ENCODE measurements at places on chromosomes 16 and 17.

- DNase-seq: no peak
Measured at GRCh38 chr17:57956291-57957119, 1.3 kb upstream of the CUEDC1 start.

DNA sequence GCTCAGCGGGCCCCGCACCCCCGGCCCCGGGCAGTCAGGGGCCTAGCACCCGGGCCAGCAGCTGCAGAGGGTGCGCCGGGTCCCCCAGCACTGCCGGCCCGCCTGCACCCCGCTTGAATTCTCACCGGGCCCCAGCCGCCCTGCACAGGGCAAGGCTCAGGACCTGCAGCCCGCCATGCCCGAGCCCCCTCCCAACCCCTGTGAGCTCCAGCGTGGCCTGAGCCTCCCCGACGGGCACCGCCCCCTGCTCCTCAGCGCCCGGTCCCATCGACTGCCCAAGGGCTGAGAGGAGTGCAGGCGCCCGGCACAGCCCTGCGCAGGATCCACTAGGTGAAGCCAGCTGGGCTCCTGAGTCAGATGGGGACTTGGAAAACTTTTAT is 1.7 kb upstream of the BRCA1 start:
- DNase-seq: no peak

DNA sequence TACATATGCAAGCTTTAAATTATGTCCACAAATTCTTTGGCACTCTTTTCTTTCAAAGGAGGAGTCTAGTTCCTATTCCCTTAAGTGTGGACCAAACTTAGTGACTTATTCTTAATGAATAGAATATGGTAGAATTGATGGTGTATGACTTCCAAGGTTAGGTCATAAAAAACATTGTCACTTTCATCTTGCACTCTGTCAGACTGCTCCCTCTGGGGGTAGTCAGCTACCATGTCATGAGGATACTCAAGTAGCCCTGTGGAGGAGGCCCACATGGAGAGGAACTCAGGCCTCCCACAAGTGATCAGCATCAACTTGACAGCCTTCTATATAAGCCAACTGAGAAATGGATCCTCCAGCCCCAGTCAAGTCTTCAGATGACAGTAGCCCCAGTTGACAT is 58.0 kb upstream of the SCNN1B start:
- DNase-seq: no peak

- peak; percentile 86 for DNase-seq
Measured at GRCh38 chr17:32253117-32253611, 12.5 kb upstream of the RHBDL3 start.

GRCh38 chr17:60383379-60383778 is 8.6 kb downstream of the USP32 start:
- DNase-seq: peak; percentile 23

- no peak for DNase-seq
Measured at GRCh38 chr16:11084484-11084875, 140.1 kb downstream of the CLEC16A start.

DNA sequence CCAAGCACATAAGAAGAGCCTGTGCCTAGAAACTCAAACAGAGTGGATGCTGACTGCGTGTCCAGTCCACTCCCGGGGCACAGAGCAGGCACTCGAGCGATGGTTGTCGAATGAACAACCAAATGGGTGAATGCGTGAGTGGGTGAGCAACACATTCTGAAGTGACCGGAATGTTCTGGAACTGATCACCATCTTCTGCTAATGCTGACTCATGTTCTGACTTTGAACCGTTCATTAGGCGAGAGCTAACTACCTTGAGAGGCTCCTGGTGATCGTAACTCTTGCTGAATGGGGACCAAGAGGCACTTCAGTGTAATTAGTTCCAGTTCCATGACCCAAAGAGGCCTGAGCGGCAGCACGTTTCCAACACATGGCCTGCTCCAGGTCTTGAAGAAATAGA is 37.9 kb downstream of the IRF8 start:
- DNase-seq: no peak

DNA sequence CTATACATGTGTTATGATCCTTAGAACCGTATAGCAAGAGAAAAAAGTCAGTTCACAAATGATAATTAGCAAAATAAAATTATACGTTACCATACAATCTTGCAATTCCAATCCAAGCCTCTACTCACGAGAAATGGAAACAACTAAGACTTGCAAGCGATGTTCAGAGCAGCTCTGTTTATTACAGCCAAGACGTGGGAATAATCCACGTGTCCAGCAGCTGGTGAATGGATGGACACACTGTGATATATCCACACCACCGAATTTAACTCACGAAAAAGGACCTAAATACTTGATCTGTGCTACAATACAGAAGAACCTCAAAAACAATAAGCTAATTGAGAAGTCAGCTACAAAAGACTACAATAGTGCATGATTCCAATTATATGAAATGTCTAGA is 88.1 kb downstream of the ADCY9 start:
- DNase-seq: no peak

- DNase-seq: no peak
Measured at GRCh38 chr17:17768424-17769088, 68.2 kb downstream of the SREBF1 start.

GRCh38 chr16:30636599-30636998 is 14.2 kb upstream of the PRR14 start:
- DNase-seq: no peak

- no peak for DNase-seq
Measured at GRCh38 chr16:31365131-31365865, 10.3 kb downstream of the ITGAX start.

DNA sequence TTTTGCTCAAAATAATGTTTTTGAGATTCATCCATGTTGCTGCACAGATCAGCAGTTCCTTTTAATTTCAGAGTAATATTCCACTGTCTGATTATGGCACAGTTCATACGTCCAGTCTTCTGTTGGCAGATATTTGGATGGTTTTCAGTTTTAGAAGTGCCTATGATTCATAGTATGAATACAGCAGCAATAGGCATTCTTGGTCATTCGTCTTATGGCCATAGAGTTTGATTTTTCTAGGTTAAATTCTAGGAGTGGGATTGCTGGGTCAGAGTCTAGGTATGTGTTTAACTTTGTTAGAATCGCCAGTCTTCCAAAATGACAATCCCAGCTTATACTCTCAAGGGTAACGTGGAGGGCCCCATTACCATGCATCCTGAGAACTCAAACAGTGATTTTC is 11.5 kb upstream of the IL34 start:
- DNase-seq: no peak

Measured in hematopoietic multipotent progenitor cell treated with erythropoietin and hydrocortisone succinate and interleukin-3 and kit ligand, for 15 days (in vitro differentiated cells).